ENCODE measurements at places on chromosomes 2 and 18.

DNA sequence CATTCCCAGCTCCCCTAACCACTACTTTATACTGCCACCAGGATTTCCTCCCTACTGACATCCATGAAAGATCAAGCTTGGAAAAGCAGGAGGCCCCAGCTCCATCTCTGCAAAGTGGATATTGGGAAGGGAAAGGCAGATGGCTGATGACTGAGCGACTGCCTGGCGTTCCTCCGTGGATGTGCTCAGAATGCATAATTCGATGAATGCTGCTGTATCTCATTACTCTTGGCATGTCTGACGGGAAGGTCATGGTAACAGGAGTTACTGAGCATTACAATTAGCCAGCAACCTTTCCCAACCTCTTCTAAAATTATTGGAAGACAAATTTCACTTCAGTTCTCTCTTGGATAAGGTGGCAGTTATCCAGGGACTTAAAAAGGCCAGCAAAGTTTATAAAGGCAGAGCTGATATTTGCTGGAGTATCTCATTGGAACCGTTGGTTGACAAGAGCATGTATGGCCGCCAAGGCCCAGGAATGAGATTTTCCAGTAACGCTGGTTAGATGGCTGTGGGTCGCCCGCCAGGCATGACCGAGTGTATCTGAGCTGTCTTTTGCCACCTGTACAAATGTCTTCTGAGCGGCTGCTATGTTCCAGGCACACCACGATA lies 34.5 kb downstream of the KCNE4 start:
- no peak for DNase-seq

- no peak for DNase-seq
Measured at GRCh38 chr2:188979187-188980114, 5.3 kb downstream of the COL3A1 start.

DNA sequence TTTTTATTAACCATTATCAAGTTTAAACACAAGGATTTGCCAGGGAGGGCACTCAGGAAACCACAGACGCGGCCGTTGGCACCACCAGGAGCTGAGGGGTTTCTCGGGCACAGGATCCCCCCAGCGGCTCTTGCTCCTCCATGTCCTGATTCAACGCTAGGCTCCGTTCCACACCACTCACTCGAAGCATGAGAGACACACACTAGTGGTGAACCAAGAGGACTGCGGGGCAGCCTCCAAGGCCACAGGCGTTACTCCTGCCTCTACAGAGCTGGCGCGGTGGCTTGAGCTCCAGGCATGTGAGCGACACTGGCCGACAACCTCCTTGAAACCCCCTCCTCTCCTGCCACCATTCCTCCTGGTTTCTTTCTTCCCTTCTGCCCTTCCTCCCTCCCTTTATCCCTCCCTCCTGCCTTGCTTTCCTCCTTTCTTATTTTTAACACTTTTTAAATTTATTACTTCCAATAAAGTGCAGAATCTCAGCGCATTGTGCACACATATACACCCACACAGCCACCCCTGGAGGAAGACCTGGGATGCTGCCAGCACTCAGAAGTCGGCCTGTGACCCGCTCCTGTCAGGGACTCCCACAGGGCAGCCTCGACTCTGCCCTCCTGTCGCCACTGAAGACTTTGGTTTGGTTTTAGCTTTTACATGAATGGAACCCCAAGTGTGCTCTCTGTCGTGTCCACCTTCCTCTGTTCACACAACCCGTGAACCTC lies 21.7 kb downstream of the COX7A2L start:
- no peak for DNase-seq

GRCh38 chr2:74450570-74451190 lies 4.2 kb upstream of the INO80B start:
- no peak for DNase-seq

- DNase-seq, result no peak
Measured at GRCh38 chr18:58915995-58916394, 51.3 kb downstream of the ZNF532 start.

- DNase-seq, result no peak
Measured at GRCh38 chr2:9318461-9319337, 104.6 kb downstream of the ITGB1BP1 start.

- no peak for DNase-seq
Measured at GRCh38 chr2:188238386-188238785, 53.3 kb upstream of the GULP1 start.

GRCh38 chr2:120661551-120661950 lies 74.1 kb upstream of the GLI2 start:
- no peak for DNase-seq

All from stimulated activated CD8-positive, alpha-beta memory T cell treated with anti-CD3 and anti-CD28 coated beads, Interleukin-7, amount 100 ng/mL, for 24 hours (primary cell).